ENCODE measurements at places on chromosomes 1 and 21. TPM values are rescaled to one million over a fixed set of nuclear protein-coding genes. Genes with fewer than 3 reads are reported as not detected.

DNA sequence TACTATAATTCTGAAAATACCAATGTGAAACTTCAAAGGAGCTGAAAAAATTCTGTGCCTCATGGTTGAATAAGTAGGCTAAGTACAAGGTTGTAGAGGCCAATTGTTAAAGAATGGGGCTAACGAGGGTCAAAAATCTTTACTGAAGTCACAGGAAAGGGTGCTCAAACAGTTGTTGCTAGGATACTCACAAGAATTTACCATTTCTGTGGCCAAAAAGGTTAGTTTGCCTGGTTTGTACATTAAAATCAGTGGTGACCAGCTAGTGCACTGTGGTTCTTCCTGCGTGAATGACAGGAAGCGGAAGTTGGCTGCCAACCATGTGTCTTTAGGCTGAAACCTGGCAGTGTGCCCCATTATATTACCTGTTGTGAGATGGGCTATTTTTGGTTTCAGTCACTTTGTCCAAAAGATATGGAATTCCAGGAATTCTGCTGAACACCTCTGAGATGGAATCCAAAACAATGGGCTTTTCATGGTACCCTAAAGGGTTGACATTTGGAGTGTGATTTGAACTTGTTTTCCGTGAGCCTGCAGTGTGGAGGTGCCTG, 13.5 kb downstream of the MAP3K21 start:
- DNase-seq, result peak; percentile 17

DNA sequence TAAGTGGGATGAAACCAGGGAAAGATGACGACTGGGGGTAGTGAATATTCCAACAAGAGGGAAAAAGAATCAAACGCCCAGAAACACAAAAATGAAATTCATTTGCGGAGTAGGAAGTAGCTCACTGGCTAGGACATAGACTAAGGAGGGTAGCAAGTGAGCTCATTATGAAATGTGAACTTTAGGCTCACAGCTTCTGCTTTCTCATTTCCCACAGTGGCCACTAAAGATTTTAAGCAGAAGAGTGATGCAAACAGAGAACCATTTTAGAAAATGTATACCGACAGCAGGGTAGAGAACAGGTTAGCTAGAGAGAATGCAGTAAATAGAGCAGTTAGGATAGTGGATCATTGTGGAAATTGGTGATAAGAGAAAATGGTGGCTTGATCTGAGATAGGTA, 3.5 kb downstream of the CD48 start:
- DNase-seq, result no peak

LEPROT gene
- 59.8 TPM for total RNA-seq

DNA sequence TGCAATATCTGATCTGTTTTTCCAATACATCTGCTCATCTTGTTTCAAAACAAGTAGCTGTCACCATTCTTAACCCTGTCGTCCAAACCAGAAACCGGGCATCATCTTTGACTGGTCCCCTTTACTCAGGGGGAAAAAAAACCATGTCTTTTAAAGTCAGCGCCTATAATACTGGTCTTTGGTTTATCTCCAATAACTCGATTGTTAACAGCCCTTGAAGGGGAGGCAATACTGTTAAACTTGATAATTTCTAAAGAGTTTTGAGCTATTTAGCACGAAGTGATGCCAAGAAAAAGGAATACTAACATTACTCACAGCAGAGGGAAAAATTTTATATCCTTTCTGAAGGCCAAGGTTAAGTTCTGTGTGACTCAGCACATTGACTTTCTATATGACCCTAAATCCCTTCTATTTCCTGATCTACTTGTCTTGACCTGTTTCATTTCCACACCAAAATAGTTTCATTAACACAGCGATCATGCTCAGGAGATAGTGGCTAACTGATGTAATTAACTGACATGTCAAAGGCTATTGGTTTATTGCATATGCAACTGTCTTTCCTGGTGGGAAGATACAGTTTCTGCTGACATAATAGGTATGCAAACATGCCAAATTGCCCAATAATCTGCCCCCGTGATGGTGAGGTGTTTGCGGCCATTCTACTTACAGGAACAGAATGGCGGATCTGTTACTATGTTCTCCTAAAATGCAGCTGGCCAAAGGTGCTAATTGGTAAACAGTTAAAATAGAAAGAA, 59.1 kb downstream of the NFIA start:
- DNase-seq, result no peak

DNA sequence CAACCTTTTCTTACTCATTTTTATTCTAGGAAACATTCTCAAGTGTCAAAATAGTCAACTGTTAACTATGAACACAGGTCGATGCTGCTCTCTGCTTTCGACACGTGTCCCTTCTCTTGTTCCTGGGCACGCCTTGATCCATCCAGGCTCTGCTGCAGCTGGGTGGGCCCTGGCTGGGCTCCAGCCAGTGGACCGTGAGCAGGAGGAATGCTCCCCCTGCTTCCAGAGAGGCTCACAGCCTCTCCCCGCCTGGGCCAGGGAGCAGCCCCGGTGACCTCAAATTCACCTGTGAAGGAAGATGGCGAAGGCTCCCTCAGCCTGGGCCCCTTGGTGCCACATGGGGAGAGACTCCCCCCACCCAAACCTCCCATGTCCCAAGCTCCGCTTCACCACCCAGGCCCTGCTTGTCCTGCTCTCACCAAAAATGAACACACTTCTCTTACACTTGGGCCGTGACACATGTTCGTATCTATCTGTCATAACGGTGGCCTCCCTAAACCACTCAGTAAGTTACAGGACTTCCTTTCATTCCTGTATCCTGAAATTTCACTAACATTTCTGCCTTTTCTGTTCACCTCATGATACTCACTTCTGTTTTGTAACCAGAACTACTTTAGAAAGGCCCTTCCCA, 24.6 kb upstream of the ADARB1 start:
- DNase-seq, result no peak

MYOG gene
- total RNA-seq, result not detected

- DNase-seq, result no peak
Measured at GRCh38 chr1:41545996-41546832, 61.7 kb upstream of the EDN2 start.

- DNase-seq, result peak; percentile 52
Measured at GRCh38 chr1:41268154-41268770, 26.2 kb upstream of the SCMH1 start.

- no peak for DNase-seq
Measured at GRCh38 chr1:78255846-78256245, 210.1 kb downstream of the GIPC2 start.

DNA sequence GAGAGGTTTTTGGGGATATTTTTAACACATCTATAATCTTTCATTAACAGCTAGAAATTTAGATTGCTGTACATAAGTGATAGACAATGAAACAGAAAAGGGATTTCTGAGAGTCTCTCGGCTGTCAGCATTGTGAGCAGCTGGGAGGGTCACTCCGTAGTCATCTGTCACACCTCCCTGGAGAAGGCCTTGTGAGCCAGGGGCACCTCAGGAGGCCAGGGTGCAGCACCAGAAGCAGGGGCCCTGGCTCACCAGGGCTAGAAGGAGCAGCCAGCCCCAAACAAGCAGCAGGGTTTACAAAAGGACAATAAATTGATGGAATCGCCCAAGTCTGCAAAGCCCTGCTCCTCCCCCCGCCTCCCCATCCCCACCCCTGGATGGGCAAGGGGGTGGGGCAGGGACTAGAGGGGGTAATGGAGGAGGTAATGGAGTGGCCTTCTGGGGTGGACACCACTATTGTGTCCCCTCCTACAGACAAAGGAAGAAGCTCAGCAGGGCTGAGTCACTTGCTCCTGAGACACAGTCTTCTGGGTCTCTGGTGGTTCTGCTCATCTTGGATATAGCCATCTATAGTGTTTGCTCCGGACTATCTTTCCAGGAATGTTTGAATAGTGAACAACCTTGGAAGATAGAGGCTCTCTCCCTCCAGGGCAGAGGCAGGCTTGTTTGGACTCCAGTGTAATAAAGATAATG, 263.4 kb downstream of the NPHP4 start:
- DNase-seq, result no peak

- no peak for DNase-seq
Measured at GRCh38 chr1:182766881-182767645, 22.5 kb upstream of the NPL start.

FMO2 gene
- 0.76 TPM for total RNA-seq

DNA sequence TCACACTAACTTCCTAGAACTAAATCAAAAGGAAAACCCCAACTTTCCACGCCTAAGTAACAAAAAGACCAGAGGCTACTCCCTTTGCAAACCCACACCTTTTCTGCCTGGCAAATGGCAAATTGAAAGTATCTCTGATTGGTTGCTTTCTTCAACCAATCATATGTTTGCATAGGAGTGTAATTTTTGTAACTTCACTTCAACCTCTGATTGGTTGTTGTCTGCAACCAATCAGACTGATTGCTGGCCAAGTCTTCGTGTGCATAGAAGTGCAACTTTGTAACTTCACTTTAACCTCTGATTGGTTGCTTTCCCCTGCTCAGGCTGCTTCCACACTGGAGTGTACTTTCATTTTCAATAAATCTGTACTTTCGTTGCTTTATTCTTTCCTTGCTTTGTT, 36.9 kb upstream of the PADI2 start:
- no peak for DNase-seq

DNA sequence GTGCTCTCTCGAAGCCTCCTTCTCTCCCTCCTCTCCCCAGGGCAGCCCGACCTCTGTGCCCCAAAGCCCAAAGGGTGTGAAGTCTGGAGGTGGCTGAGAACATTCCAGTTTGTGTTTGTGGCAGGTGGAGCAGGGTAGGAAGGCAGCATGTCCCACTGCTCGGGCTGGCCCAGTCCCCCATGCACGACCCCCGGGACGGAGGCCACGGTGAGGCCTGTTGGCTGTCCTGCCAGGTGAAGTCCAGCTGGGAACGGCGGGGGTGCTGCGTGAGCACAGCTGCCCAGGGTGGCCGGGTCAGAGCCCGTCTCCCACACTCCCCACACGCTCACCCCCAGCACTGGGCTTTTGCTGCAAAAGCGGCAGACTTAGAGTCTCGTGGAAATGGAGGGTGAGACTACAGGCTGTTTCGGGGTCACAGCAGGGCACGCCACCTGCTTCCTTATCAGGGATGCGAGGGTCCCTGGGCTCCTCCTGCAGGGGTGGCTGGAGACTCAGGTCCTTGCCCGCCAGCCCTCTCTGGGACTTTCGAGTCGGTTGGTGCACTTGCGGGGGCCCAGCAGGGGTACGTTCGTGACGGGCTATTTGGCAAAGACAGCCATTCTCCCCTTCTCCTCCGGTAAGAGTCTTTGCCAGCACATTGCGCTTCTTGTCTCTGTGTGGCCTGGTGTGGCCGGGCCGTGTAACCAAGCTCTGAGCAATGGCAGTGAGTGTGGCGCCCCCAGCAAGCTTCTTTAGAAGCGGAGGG, 40.3 kb downstream of the MORN1 start:
- DNase-seq, result no peak

DNA sequence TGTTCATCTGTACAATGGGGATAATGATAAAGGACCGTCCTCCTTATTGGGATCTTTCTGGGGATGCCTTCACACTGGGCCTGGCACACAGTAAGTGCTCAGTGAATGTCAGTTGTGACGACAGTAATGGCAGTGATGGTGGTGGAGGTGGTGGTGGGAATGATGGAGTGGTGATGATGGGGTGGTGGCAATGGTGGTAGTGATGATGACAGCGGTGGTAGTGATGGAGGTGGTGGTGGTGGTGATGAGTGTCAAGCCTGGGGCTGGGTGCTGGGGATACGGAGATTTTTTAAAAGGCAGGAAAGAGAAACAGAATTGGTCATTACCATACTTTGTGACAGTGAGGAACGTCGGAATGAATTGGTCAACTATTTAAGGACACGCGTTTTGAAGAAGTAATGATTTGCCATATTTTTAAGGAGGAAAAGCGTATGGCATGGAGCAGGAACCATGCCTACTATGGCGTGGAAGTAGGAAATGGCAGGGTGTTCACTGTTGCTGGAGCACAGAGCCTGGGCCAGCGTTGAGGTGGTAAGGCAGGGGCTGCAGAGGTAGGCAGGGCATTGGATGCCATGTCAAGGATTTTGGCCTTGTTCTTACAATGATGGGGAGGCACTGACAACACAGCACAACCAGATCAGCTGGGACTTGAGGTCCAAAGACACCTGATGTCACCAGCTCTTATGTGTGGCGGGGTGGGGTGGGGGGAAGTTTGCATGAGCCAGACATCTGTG, 128.7 kb downstream of the ACTL8 start:
- DNase-seq, result no peak

Data from left colon (tissue), 2 donors.